Osteoblast (primary cell): ENCODE measurements at places on chromosomes 1 and 21.

DNA sequence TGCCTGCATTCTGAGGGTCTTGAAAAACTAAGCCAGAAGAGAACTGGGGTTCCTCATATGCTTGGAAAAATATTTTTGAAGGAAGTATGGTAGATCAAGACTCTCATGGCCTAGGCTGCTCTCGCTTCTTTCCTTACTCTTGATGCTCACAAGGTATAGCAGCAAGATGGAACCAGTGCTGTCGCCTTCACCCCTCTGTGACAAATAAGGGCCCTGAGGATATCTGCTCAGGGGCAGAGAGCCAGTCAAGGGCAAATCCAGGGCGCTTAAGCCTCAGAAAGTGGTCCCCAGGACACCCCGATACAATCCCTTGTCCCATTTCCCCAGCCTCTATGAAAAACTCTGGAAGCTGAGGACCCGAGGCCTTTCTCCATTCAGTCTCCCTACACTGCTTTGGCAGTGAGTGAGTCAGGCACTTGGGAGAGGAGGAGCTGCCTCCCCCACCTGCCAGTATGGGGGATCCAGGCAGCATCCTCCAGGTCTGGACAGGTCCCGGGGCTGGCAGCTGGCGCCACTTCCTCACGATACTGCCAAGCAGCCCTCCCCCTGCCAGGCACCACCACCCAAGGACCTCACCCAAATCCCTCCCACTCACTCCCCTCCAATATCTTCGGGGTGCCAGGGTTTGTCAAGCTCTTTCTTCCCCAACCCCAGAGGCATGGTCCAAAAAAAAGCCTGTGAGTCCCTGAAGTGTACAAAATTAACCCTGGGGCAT is 1.3 kb downstream of the IGSF9 start:
- DNase-seq, result peak; percentile 76

- DNase-seq, result peak; percentile 92
Observed at GRCh38 chr21:41634858-41635257, 126.9 kb upstream of the TMPRSS2 start.

- DNase-seq, result no peak
Observed at GRCh38 chr1:158131217-158131616, 49.5 kb upstream of the CD1D start.

GRCh38 chr1:207754974-207755700 is 3.3 kb downstream of the CD46 start:
- no peak for DNase-seq
